Urinary bladder (tissue), 4 donors: ENCODE measurements at places on chromosomes 5 and 9. TPM values are rescaled to one million over a fixed set of nuclear protein-coding genes. Genes with fewer than 3 reads are reported as not detected.

DNA sequence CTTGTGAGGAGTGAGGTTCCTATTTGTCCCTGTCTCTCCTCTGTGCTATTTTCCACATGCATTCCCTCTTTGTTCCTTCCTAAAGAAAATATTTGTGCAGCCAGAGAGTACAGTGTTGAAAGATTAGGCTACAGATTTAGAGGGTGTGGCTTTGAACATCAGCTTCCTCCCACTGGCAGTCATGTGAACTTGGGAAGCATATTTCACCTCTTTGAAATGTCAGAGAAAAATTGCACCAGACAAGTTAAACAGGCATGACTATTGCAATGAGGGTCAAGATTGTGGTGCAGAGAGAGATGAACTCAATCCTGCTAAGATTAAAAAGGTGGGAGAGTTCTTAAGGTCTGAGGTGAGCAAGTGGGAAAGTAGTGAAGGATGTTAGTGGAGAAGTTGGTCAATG, 641.0 kb downstream of the DNAH5 start:
- no peak for DNase-seq

DNA sequence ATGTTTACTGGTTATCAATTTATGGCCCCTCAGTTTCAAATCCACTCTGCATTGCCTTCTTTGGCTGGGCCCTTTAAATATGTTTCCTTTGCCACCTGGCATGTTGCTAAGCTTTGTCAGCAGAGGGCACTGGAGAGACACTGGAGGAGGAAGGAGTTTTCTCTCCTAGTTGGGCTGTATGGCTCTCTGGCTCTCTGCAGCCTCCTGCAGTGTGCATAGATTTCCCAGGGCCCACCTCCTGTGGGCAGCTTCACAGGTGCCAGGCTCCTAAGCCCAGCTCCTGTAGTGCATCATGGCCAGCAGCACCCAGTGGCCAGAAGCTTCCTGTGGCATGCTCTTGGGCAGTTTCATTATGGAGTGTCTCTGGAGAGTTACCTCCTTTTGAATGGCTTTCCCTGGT, 23.3 kb downstream of the CAVIN4 start:
- no peak for DNase-seq

- no peak for DNase-seq
Observed at GRCh38 chr5:100519075-100519474, 16.1 kb upstream of the FAM174A start.

Gene SPATA31E1
- not detected for total RNA-seq

Gene MAPK9
- total RNA-seq = 40.3 TPM
